ENCODE measurements at places on chromosomes 7 and 10.
A peak's percentile ranks its signal among the peaks of the same experiment; 100 is the strongest.

DNA sequence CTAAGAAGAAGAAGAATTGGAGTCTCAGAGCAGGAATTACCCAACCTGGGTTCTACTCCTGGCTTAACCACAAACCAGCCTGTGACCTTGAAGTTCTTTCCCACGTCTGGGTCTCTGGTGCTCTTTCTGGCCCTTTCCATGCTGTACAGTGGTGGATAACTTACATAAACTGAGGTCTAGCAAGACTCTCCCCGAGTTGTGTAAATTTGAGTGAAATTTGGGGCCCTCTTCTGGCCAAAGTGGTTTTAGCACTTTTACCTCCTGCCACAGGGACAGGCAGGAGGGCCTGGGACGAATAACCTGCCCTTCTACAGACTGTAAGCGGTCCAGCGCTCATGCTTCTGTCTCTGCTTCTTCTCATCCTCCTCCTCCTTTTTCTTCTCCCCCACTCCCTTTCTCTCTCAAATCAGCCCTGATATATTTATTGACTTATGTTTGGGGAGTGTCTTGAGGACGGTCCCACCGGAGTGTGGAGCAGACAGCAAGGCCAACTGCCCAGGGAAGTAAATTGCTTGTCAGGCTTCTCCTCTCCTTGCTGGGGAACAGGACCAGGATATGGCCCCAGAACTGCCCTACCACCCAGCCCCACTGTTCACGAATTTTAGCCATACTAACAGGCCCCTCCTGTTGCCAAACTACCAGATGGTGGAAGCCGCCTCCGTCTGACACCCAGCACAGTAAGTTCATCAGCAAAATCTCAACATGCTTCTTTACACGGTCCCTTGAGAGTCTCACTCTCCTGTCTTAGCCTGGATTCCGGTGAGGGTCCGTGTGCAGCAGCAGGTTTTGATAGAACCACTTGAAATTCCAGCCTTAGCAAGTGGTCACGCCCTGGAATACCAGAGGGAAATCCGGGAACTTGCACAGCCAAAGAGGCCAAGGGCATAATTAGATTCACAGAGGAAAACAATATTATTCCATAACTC, 4.0 kb upstream of the SH3PXD2A start:
- peak; percentile 55 for DNase-seq

- DNase-seq, result no peak
Observed at GRCh38 chr7:77543910-77544309, 6.8 kb downstream of the PTPN12 start.

DNA sequence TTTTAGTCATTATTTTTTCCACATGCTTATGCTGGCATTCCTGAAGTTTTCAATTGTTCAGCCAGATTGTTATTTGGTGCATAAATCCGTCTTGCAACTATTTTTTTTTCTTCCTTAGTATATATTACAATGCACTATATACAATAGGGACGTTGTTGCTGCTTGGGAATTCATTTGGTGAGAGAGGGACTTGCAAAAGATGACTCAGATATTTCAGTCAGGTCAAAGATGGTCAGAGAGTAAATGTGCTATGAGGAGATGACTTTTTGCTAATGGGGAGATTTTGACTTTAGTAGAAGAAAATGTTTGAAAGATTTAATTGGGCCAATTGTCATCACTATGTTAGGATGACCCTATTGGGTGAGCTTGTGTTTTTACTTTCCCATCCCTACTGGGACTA, 348.4 kb upstream of the MTPN start:
- no peak for DNase-seq

DNA sequence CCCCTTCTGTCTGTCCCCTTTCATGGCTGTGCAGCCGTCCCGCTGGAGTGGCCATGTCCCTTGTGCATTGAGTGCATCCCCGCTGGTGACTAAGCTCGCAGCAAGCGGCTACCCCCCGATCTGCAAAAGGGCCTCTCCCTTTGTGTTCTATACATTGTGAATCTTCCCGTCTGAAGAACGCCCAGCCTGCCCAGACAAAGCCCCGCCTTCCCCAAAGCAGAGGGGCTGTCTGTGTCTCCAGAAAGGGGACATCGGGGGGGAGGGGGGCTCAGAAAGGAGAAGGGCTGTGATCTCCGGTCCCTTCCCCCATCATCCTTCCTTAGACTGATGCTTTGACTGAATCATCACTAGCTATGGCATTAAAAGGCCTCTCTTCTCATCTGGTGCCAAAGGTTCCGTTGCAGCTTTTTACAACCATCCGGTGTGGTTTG, 11.9 kb downstream of the NPTX2 start:
- no peak for DNase-seq

DNA sequence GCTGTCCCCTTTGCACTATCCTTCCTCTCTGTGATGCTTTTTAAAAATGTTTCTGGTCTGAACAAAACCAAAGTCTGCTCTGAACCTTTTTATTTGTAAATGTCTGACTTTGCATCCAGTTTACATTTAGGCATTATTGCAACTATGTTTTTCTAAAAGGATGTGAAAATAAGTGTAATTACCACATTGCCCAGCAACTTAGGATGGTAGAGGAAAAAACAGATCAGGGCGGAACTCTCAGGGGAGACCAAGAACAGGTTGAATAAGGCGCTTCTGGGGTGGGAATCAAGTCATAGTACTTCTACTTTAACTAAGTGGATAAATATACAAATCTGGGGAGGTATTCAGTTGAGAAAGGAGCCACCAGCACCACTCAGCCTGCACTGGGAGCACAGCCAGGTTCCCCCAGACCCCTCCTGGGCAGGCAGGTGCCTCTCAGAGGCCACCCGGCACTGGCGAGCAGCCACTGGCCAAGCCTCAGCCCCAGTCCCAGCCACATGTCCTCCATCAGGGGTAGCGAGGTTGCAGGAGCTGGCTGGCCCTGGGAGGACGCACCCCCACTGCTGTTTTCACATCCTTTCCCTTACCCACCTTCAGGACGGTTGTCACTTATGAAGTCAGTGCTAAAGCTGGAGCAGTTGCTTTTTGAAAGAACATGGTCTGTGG, 11.4 kb upstream of the CSGALNACT2 start:
- DNase-seq, result no peak

- DNase-seq, result no peak
Observed at GRCh38 chr7:40542982-40543741, 408.4 kb downstream of the SUGCT start.

- DNase-seq, result no peak
Observed at GRCh38 chr10:20158086-20158485, 341.9 kb downstream of the PLXDC2 start.

GRCh38 chr7:74479066-74479781, 25.5 kb downstream of the GTF2IRD1 start:
- no peak for DNase-seq

DNA sequence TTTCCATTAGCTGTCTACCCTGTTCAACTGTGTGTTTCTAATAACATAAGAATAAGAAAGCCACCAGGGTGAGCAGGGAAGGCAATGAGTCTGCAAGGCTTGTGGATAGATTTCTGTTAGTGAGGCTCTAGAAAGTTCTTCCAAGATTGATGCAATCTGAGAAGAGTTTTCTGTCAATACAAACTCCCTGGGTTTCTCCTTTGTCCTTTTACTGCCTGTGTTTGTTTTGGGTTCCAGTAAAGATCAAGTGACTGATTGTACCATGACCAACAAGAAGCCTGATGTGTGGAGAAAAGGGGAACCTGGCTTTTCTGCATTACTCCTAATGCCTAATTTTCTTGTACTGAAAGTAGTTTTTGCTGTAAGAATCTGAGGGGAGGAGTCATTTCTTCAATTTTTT, 139.9 kb downstream of the CFTR start:
- no peak for DNase-seq

DNA sequence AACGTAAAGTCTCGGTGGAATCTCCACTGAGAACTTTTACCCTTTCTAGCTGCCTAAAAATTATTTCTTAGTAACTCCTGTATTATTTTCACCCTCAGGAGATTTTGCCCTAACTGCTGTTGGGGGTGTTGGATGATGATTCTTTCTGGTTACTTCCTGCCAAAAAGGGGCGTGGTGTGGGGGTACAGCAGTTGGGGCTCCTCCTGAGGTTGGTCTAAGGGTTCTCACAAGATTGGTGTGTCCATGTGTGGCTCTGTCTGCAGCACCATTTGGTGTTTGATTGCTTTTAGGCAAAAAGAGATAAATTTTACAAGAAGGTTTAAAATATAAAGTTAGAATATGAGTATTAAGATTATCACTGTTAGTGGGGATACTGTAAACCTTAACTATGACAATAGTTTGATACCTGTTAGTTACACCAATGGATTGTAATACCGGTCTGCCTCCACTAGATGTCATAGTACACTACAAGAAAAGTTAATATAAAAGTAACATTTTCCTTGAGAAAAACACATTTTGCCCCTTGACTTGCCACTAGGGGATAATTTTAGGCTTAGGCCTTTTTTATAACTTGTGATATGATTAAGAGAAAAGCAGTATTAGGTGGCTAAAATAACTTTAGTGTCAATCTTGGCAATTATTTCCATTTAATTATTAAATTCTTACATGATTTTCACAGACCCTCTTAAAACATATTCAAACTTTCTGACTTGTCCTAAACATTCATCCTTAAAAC, 928.7 kb downstream of the IPMK start:
- peak; percentile 10 for DNase-seq

DNA sequence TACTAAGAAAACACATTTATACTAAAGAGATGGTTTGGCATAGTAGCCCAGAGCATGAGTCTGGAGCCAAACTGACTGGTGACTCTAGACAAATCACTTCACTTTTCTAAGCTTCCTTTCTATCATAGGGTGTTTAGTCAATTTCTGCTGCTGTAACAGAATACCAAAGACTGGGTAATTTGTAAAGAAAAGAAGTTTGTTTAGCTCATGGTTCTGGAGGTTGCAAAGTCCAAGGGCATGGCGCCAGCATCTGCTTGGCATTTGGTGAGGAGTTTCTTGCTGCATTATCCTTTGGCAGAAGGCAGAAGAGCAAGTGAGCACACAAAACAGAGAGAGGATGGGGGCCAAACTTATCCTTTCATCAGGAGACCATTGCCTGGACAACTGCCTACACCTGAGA, 146.3 kb downstream of the CHCHD3 start:
- no peak for DNase-seq

- DNase-seq, result no peak
Observed at GRCh38 chr7:55017841-55018240, 976 bp upstream of the EGFR start.

GRCh38 chr7:2109936-2110609, 122.7 kb downstream of the MAD1L1 start:
- peak; percentile 61 for DNase-seq

DNA sequence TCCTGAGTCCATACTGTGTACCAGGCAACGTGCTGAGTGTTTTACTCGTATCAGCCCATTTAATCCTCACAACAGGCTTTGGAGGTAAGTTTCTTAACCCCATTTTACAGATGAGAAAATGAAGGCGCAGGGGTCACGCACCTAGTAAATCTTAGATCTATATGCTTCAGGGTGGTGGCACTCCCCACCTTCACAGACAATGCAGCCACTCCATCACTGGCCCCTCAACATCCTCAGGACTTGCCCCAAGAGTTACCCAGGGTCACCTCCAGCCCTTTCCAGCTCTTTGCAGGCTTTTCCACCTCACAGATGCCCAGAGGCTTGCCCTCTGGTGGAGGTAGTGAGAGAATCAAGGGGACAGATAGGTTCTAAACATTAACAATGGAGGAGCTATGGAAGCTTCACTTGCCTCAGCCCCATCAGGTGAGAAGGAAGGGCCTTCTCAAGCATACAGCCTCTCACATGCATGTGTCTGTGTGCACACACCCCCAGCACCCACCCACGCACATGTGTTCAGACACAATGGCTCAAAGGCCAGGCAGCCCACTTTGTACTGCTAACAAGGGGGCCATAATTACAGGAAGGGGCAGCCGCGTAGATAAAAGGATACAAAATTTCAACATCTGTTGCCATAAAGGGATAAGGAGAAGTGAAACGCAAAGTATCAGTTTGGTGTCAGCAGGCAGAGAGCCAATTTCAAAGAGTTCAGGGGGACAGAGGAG, 29.1 kb downstream of the DPCD start:
- DNase-seq, result no peak
